Stimulated activated CD4-positive, alpha-beta T cell treated with anti-CD3 and anti-CD28 coated beads, TNF-alpha, amount 100 ng/mL, for 1 hour (primary cell): ENCODE measurements at places on chromosomes 5 and 9.

- DNase-seq, result no peak
Observed at GRCh38 chr5:161286066-161286655, 260.4 kb downstream of the GABRB2 start.

GRCh38 chr9:4553951-4554381 lies 63.7 kb downstream of the SLC1A1 start:
- no peak for DNase-seq

- no peak for DNase-seq
Observed at GRCh38 chr5:31193591-31194467, at the start of gene CDH6. CDH6 (plus strand) TSS chr5:31193686; CDS start chr5:31267474, 73,788 bp downstream.

GRCh38 chr5:6261256-6261655 lies 117.1 kb downstream of the MED10 start:
- DNase-seq, result no peak

GRCh38 chr9:91905991-91906469 lies 44.0 kb downstream of the ROR2 start:
- no peak for DNase-seq

DNA sequence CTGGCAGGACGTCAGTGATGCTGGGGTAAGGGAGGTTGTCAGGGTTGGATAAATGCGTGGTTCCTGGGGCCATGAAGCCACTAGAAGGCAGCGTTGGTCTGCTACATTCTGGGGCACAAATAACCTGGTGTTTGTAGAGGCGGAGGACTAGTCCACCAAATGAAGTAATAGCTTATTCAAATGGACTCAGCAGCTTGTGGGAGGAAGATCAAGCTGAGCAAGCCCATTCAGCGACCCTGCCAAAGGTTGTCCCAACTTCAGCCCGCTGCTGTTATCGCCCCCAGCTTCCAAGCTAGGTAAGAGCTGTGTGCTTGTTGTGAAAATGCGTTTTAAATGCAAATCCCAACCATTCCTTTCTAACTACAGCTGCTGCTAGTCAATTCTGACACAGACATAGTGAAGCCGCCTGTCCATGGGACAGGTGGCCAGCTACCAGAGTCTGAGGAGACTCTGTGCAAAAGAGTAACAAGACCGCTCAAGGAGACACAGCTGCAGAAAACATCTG lies 7.6 kb upstream of the FAM240B start:
- DNase-seq, result no peak

DNA sequence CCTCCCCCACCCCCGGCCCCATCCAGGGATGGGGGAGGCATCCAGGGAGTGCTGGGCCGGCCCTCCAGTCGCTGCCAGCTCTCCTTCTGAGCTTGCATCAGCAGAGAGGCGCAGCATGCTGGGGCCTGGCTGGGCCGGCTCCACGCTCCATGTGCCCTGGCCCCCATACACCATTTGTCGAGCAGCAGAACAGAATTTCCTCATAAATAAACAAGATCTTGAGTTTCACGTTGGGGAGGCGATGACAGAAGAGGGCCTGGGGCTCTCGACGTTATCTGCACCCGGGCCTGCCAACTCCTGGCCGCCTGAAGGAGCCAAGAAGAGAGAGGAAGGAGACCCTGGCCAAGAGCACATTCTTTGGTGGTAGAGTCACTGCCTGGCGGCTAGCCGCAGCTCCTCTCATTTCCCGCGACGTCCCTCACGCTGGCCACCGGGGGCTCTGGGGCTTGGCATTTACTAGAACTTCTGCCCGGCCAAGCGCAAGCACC lies 177.0 kb downstream of the FGF18 start:
- no peak for DNase-seq

DNA sequence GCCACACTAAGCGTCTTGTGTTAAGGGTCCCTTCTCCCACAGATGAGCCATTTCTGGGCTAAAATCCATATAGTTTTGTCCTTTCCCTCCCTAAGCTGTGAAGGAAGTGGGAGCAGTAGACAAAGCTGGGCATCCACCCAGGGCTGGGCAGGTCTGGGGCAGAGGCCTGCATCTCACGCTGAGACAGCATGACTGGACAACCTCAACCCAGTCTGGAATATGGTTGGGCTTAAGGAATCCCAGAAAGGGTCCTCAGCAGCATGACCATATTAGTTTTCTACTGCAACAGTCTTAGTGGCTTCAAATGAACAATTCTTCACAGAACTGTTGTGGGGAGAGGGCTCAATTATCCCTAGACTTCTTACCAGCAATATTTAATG lies 173.8 kb downstream of the AUH start:
- no peak for DNase-seq

DNA sequence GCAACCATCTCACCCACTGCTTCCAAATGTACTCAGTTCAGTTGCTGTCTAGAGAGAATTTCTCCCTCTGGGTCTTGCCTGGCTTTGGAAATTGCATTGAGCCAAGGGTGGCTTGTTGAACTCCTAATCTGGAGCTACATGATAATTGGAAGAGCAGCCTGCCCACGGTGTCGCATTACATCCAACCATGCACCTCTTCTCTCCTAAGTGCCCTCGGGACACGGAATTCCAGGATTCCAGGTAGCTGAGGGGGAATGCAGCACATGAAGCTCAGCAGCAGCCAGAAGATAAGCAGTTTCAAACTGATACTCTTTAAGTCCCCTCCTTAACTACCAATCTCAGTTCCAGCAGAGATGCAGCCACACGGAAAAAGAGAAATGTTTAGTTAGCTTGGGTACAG lies 509.4 kb upstream of the KLF4 start:
- DNase-seq, result no peak
